Lower leg skin (tissue), 4 donors: ENCODE measurements at places on chromosomes 11 and 22.
A peak's percentile ranks its signal among the peaks of the same experiment; 100 is the strongest.

- DNase-seq, result no peak
Observed at GRCh38 chr11:67111261-67111660, 7.8 kb upstream of the KDM2A start.

DNA sequence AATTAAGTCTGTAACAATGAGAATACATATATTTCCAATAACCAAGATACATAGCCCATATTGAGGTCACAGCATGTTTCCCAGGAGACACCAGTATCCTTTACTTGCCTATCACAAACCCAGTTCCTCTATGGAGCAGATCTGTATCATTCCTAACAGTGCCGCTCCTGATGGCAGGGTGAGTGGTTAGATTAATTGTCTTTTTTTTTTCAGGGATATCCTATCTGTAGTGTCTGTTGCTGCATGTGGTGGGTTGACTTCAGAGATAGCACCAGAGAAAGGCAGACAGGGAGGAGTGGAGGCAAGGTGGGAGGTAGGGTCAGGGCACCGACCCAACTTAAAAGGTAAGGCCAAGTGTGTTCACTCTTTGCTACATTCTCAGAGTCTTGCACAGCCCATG is 2.8 kb downstream of the MTNR1B start:
- DNase-seq, result no peak

DNA sequence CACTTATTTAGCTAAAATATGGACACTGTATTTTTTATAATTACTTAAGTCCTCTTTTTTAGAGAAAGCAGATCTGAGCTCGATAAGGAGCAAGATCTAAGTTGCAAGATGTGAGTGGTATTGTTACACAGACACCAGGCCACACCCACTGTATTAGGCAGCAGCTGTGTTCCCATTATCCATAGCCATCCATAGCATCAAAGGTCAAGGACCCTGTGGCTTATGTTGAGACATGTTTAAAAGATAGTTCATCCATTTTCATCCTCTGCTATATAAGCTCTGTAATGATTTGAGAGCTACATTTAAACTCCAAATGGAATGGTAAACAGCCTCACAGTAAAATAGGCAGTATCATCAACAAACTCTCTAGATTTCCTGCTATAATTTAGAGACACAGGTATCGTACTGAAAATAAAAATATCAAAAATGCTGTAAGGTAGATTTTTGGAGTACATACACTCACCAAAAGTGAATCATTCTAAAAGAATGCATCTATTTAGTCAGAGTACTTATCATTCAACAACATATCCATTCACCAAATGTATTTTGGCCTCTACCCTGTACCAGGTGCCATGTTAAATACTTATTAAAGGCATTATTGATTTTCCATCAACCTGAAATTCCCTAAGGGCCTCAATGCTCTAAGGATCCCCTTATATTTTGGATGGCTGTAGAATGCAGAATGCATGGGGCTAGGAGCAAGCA is 574.0 kb downstream of the LRRC4C start:
- DNase-seq, result no peak

DNA sequence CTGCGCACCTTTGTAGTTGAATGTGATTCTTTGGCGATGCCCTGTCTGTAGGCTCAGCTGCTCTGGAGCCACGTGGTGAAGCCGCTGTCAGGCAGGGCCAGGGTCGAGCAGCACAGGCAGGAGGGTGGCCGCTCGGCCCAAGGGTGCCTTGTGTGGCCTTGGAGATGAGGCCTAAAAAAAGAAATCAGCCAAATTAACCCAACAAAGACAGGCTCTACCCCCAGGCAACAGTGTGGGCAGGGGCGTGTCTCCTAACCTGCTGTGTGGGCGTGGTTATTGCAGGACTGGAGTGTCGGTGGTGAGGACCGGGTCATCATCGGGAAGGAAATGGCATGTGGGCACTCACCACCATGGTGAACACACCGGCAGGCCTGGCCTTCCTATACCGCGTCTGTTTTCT is 34.3 kb downstream of the CTTN start:
- DNase-seq, result no peak

DNA sequence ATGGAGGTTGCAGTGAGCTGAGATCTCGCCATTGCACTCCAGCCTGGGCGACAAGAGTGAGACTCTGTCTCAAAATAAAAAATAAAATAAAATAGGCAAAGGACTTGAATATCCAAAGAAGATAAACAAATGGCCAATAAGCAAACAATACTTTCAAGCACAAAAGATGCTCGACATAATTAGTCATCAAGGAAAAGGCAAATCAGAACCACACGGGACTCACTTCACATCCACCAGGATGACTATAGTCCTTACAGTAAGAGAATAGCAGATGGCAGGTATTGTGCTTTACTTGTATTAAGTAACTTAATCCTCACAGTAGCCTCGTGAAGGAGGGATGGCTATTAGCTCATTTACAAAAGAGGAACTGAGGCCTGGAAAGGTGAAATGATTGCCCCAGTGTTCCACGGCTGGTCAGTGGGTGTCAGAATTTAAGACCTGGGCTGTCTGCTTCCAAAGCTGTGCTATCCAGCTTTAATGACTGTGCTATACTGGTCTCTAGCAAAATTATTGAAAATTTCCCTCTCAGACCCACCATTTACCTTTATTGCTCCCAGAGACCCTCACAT is 40.2 kb upstream of the RBFOX2 start:
- DNase-seq, result no peak

- no peak for DNase-seq
Observed at GRCh38 chr11:3170044-3170755, 5.1 kb upstream of the OSBPL5 start.

DNA sequence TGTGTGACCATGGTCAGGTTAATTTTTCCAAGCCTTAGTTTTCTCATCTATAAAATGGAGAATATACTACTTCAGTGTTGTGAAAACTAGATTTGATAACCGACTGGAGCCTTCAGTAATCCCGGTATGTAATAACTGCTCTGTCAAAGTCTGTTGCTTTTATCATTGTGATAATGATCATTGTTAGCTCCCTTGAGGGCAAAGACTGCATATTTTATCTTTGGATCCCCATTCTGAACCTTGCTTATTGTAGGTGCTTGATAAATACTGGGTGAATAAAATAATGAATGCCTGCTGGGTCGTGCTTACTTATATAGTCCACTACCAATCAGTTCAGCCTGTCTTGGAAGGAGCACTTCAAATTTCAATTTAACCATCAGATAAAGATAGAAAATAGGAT is 105.3 kb downstream of the ARFGAP2 start:
- no peak for DNase-seq

DNA sequence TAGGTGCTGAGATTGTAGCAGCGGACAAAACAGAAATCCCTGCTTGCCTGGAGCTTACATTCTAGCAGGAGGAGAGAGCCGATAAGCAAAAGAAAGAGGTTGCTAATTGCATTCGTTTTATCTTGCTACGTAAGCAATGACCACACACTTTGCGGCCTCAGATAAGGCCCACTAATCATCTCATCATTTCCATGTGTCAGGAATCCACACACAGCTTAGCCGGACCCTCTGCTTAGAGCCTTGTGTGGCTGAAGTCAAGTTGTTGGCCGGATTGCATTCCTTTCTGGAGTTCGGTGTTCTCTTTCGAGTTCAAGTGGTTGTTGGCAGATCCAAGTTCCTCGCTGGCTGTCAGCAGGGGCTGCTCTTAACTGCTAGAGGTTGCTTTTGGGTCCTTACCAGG is 101.6 kb downstream of the CHST1 start:
- DNase-seq, result no peak

DNA sequence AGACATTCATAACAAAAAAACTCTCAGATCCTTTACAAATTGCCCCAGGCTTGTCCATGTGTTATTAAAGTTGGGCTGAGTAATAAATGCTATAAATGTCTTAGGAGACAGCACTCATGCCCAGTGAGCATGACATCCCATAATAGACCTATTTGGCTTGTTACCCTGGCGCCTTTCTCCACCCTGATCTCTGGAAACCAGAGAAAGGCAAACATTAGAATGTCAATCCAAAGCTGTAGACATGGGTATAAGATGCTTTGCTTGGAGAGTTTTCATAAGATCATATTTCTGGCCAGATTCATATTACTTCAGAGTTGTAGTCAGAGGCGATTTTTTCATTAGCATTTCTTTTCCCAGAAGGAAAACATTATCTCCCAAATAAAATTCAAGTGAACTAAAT is 161.3 kb upstream of the UBASH3B start:
- DNase-seq, result no peak

- DNase-seq, result no peak
Observed at GRCh38 chr11:113162592-113162962, 151.8 kb upstream of the TTC12 start.

GRCh38 chr11:68008381-68009337 is 1.5 kb upstream of the ALDH3B1 start:
- no peak for DNase-seq

- no peak for DNase-seq
Observed at GRCh38 chr11:64113462-64113780, 52.5 kb downstream of the MACROD1 start.

DNA sequence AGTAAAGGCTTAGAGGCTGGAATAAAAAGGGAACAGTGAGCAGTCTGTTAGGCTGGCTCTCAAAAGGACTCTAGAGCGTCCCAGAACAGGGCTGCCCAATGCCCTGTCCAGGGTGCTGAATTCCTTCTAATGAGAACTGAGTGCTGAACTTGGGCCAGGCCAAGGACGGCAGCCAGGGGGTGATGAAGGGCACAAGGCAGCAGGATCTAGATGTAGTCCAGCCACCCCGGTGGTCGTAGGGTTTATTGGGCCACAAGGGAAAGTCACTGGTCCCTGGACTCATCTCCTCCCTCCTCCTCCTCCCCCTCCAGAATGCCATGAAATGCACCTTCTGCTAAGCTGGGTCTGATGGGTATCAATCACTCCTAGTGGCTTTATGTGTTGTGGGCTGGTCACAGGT is 19.2 kb downstream of the NPTXR start:
- no peak for DNase-seq

DNA sequence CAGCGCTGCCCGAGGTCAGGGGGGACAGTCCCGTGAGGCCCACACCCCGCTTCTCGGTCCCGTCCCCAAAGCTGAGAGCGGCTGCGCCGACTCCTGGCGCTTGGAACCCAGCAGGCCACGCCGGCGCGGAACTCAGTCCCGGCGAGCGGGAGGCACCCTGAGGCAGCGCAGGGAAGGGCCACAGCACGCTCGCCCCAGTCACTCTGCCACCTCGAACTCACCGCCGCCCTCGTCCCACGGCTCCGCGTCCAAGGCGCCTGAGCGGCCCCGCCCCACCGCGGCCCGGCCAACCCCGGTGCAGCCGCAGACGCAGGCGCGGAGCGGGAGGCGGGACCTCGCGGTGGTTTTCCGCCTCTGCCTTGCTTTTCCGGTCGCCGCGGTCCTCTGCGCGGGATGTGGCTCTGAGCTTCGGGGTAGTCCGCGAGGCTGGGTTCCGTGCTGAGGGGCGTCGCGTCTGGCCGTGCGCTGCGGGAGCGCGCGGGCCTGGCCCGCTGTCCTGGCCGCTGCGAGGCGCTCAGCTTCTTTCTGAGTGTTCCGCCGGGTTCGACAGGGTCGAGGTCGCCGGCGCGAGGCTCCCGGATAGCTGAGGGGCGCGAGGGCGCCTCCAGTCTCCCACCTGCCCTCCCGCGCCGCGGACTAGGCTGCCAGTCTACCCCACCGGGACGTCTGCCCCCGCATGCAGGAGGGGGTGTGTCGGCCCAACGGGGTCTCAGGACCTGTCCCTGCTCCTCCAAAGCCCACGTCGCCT is at the start of gene CDPF1:
TSS of gene CDPF1 (minus strand) at position 259 of the 748 bp plus-strand sequence. CDS start 2,009 bp downstream, outside the sequence.
- DNase-seq, result peak; percentile 98

DNA sequence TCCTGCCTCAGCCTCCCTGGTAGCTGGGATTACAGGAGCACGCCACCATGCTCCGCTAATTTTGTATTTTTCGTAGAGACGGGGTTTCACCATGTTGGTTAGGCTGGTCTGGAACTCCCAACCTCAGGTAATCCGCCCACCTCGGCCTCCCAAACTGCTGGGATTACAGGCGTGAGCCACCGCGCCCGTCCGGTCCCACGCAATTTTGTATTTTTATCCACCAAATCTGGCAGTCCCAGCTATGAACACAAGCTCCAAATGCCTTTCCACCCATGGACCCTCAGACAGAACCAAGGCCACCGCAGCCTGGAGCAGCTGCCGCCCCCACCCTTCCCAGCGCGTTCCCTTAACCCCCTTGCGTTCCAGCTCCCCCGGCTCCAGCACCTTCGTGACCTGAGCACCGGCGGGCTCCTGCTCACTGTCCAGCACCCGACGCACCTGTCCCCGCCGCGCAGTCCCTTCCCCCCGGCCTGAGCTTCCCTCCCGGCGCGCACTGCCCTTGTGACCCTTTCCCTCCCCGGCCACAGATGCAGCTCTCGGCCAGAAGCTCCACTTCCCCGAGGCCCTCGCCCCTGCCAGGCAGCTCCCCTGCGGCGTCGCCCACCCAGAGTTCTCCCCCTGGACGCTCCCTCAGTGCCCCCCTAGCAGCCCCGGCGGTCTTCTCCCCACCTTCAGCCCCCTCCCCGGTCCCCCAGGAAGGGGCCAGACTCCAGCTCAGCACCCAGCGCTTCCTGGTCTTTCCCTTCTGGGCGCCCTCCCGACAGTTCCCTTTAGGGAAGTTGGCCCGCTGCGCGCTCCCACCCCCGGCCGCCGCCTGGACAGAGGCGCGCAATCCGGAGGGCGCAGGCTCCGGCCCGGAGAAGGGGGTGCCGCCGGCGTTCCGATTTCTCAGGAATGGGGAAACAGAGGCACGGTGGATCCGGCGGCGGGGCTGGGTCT is 5.6 kb upstream of the ZBED4 start:
- DNase-seq, result peak; percentile 86

- DNase-seq, result no peak
Observed at GRCh38 chr11:120574876-120575275, 63.3 kb downstream of the GRIK4 start.

DNA sequence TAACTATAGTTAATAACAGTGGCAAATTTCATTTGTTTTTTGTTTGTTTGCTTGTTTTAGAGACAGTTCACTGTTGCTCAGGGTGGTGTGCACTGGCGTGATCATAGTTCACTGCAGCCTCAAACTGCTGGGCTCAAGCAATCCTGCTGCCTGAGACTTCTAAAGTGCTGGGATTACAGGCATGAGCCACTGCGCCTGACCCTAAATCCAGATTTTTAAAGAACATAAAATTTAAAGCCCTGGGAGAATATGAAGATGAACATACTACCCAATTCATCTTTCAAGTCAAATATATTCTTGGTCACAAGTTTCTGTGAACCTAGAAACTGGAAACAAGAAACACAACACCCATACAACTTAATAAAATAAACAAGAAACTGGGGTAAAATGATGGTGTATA is 28.1 kb downstream of the RRAS2 start:
- no peak for DNase-seq

- DNase-seq, result no peak
Observed at GRCh38 chr11:70433966-70434812, 35.9 kb downstream of the CTTN start.

GRCh38 chr11:5923427-5923776 is 18.6 kb upstream of the OR56A3 start:
- DNase-seq, result no peak

- DNase-seq, result no peak
Observed at GRCh38 chr11:66976028-66976467, 944 bp downstream of the C11orf86 start.

- no peak for DNase-seq
Observed at GRCh38 chr11:3903207-3903896, 47.9 kb downstream of the STIM1 start.
